ENCODE measurements at places on chromosomes 11 and 22.
A peak's percentile ranks its signal among the peaks of the same experiment; 100 is the strongest.

DNA sequence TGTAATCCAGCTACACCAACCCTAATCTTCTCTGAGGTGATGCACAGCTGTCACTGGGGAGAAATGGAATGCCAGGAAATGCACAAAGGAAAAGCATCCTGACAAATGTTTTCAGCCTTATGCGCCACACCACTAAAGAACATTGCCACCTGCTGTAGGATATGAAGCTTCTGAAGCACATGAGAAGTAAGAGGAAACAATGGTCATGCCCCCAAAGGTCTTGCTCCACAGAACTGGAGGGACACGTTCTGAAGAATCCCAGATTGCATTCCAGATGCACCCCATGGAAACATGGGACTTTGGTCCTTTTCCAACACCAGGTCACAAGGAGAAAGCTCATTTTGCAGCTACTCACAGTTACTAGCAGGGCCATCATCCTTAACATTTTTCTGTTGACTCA lies 48.7 kb upstream of the ZBED5 start:
- no peak for DNase-seq

DNA sequence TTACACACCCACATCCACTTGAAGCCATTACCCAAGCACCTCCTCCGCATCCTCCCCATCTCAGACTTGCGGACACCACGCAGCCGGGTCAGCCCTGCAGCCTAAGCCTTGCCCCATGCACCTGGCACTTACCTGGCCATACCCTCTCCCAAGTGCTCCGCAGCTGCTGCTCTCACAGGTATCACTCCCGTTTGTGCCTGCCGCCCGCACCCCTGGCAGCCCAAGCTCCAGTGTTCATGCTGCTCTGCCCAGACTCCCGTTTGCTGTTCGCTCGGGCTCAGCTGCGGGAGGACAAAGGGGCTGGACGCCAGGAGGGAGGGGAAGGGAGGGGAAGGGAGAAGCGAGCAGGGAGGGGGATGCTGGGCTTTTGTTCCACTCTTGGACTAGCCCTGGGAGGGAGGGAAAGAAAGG lies at the start of gene KLHL35:
Gene KLHL35 (minus strand): TSS at position 293 of the 411 bp plus-strand sequence. CDS start 2,574 bp downstream, outside the sequence.
- DNase-seq, result no peak

GRCh38 chr22:38300946-38301345 lies 16.3 kb downstream of the CSNK1E start:
- DNase-seq, result no peak

DNA sequence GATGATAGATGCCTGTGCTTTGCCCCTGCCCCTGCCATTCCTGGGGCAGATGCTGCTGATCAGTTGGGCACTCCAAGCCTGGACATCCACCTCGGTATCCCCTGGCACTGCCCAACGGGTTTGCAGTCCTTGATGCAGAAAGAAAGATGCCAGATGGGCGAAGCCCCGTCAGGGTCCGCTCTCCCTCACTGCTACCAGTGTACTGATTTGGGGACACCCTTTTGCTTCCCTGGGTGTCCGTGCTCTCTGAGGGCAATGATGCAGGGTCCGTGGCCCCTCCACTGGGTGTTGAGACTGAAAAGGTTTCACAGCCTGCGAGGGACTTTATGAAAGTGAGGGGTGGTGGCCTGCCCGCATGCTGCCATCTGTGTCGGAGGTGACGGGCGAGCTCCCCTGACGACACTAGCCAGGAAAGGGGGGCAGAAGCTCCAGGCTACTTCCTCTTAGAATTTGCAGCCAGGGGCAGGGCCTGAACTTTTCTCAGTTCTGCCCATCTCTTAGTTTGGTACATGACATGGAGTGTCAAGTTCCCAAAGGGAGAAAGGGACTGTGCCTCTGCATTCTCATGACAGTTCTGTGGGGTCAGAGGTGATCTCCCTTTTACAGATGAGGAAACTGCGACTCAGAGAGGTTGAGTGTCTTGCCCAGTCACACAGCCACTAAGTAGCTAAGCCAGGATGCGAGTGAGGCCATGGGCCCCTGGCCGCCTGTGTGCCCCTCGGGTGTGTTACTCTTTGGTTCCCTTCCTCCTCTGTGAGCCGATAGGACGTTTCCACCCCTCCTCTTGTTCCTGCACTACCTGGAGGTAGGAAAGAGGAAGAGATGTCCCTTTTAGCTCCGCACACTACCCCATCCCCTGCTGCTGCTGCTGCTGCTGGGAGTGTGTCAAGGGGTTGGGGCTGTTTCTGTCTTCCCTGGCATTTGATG lies 96.6 kb downstream of the BCR start:
- no peak for DNase-seq

DNA sequence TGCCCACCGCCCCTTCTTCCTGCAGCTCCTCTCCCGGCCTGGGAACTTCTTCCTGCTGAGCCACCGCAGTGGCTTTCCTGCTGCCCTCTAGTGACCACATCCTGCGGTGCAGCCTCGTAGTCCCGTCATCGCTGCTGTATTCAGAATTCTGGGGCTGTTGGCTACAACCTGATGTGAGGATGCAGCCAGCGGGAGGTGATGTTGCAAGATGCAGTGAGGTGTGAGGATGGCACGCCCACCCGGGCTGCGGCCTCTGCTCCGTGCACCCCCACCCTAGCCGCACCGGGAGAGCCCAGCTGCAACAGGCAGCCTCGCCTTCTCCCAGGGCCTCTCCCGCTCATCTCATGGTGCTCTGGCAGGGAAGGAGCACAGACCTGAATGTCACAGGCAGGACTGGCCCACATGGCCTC lies 10.1 kb downstream of the CHST1 start:
- peak; percentile 49 for DNase-seq

GRCh38 chr22:29914991-29915533 lies 32.1 kb downstream of the MTMR3 start:
- DNase-seq, result no peak

GRCh38 chr22:28123989-28124766 lies 205.1 kb upstream of the PITPNB start:
- no peak for DNase-seq

DNA sequence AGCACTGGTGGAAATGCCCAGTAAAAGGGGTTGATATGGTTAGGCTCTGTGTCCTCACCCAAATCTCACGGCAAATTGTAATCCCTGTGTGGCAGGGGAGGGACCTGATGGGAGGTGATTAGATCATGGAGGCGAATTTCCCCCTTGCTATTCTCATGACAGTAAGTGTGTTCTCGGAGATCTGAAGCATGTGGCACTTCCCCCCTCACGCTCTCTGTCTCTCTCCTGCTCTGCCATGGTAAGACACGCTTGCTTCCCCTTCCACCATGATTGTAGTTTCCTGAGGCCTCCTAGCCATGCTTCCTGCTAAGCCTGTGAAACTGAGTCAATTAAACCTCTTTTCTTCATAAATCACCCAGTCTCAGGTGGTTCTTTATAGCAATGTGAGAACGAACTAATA lies 37.4 kb downstream of the PACSIN2 start:
- peak; percentile 79 for DNase-seq

DNA sequence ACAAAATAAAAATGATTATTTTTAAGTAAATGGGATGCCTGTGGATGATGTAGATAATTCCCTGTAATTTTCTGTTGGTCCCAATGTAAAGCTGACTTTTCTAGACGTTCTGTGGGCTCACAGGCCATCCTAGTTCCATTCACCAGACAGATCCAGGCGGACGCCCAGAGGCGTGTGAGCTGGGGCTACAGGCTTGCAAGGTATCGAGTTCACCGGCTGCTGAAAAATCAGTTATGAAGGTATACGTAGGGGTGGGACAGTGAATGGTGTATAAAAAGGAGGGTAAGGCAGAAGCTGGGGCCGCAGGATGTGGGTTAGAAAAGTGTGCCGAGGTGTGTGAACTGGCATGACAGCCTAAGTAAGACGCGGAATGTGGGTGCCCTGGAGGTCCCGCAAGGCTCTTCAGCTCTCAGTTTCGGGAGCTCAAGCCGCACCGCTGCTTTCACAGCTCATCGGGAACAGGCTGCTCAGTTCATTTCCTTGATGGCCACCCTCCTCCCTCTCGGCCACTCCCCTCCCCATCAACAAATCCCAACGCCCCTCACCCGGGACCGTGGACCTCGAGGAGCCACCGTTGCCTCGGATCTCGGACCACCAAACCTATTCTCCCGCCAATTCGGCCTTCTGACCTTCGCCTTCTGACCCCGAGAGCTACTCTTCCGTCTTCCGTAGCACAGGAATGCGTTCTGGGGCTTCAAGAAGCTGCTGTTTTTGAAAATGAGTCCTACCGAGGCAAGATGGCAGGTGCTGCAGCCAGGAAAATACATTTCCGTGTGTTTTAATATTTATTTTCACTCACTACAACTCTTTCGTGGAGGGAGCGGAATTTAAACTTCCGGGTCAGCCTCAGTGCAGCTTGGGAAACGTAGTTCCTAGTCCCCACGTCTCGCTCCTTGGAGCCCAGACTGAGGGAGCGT lies at the start of gene XNDC1N:
Gene XNDC1N (minus strand): TSS at position 775 of the 917 bp plus-strand sequence. CDS start 5,241 bp downstream, outside the sequence.
- peak; percentile 82 for DNase-seq

DNA sequence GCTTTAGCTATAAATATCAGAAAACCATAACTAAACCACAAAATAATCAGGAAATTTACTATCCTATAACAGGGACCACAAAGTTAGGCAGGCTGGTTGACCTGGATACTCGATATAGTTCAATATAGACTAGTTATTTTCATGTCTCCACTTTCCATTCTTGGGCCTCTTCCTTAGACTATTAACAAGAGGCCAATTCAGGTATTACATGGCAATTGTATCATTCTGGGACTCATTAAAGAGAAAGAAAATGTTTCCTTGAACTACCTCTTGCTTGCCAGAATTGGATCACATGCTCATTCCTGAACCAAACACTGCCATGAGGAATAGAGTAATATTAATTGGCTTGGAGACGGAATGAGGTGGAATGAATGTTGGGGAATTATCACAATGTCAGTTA lies 76.0 kb downstream of the EIF3M start:
- no peak for DNase-seq

GRCh38 chr11:124894606-124895430 lies 2.8 kb downstream of the ROBO4 start:
- DNase-seq, result no peak

GRCh38 chr22:35589756-35590093 lies 27.4 kb downstream of the MB start:
- no peak for DNase-seq

- no peak for DNase-seq
Measured at GRCh38 chr11:76175783-76176182, 30.5 kb downstream of the WNT11 start.

GRCh38 chr22:48053973-48054372 lies 1291.5 kb downstream of the TBC1D22A start:
- DNase-seq, result no peak

DNA sequence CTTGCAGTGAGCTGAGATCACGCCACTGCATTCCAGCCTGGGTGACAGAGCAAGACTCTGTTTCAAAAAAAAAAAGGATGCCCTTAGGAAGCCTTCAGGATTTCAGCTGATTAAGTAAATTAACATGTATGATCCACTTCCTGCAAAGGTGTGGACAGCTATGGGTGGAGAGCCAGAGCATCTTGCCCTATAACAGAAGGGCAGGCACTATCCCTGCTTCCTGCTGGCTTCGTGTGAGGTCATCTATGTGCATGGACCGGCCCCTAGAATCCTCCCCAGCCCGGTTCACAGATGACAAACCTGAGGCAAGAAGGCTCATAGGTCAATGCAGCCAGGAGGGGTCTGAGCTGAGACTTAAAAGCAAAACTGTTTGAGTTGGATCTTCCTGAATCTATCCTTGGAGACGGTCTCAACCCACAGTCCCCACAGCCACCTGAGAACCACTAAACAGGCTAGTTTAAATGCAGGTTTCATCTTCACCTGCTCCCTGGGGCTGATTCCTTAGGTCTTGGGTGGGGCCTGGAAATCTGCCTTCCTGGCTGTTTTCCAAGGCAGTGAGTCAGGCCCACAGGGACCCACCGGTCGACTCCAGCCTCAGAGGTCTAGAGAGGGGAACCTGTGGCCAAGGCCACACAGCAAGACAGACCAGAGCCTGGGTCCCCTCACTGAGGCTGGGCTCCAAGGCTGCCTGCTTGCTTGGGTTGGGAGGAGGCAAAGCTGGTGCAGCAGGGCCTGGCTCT lies 55.2 kb upstream of the MPEG1 start:
- DNase-seq, result no peak

All from inflammatory macrophage (primary cell).